ENCODE measurements at places on chromosomes 6 and 20. TPM values are rescaled to one million over a fixed set of nuclear protein-coding genes. Genes with fewer than 3 reads are reported as not detected.

The SH3BGRL2 gene
- total RNA-seq, result 24.7 TPM

The FYN gene
- total RNA-seq, result 123 TPM

- DNase-seq, result no peak
Observed at GRCh38 chr6:72212686-72213085, 326.3 kb downstream of the RIMS1 start.

DNA sequence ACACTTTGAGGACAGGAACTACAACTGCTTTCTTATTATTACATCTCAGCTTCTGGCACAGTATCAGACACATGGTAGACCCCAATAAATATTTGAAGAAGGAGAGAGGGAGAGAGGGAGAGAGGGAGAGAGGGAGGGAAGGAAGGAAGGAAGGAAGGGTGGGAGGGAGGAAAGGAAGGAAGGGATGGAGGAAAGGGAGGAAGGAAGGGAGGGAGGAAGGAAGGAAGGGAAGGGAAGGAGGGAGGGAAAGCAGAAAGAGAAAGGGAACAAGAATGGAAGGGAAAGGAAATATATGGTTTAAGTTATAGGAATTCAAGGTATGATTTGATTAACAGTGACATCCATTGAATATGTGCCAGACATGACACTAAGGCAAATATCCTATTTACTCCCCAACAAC, 402.1 kb downstream of the KIF16B start:
- no peak for DNase-seq

- no peak for DNase-seq
Observed at GRCh38 chr20:11807054-11808048, 110.3 kb upstream of the BTBD3 start.

- no peak for DNase-seq
Observed at GRCh38 chr6:134902074-134902861, 47.6 kb downstream of the ALDH8A1 start.
